Umbilical cord (tissue), 2 donors: ENCODE measurements at places on chromosomes 16 and 17. TPM values are rescaled to one million over a fixed set of nuclear protein-coding genes. Genes with fewer than 3 reads are reported as not detected.

The PRM1 gene
- not detected for total RNA-seq

DNA sequence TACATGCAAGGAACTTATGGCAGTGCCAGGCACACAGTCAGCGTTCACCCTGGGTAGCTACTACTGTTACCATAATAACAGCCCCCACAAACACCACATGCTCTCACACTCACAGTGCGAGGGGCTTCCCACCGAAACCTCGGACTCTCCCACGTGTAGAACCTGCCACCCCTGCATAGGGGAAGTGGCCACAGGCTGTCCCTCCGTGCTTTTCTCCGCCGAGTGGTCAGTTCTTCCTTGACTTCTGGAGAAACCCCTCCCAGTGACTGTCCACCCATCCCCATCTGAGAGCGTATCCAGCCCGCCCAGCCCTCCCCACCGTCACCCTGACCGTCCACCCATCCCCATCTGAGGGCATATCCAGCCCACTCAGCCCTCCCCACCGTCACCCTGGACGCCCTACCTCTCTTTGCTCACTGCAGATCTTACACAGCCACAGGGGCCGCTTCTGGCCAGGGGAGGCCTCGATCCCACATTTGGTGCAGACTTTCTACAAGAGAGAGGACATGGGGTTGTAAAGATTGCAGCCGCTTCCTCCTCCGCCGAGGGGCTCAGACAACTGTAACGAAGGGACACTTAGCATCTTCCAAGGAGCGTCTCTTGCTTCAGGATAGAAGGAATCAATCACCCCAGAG lies 71.1 kb downstream of the RPH3AL start:
- DNase-seq = no peak

GRCh38 chr17:49984283-49984682 lies 10.7 kb downstream of the DLX3 start:
- no peak for DNase-seq

DNA sequence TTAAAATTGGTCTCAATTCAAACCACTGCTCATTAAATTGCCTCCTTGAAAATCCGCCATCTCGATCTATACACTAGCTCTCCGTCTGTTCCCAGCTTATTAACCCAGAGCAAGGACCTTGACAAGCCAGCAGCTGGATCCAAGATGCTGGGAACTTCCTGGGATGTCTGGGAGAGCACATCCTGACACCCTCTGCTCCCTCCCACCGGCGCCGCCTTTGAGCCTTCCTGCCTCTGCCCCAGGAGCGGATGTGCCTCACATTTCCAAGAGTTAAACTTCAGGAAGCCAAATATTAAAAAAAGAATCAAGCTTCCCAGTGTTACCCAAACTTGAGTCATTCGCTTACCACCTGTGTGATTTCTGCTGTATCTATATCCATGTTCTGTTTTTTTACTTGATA lies 107.9 kb downstream of the HAPSTR1 start:
- DNase-seq = no peak

DNA sequence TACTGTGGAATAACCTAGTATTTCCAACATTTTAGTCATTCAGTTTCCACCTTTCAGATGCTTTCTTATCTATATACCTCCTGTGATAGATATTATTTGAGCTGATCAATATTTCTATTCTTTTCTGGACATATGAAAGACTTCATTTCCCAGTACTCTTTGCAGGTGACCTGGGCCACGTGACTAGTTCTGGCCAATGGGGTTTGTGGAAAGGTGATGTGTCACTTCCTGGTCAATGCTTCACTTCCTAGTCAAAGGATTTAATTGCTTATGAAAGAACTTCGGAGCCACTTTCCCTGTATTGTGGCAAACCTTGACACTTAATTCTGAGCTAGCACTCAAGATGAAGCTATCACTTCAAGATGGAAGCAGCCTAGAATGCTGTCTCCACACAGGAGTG lies 248.9 kb upstream of the FOXF1 start:
- DNase-seq = no peak

GRCh38 chr17:12637745-12638651 lies 27.7 kb upstream of the MYOCD start:
- no peak for DNase-seq

- peak; percentile 76 for DNase-seq
Measured at GRCh38 chr16:24988593-24989338, 26.4 kb downstream of the ARHGAP17 start.

GRCh38 chr17:2089021-2089422 lies 34.1 kb downstream of the HIC1 start:
- DNase-seq = peak; percentile 88
